ENCODE measurements at places on chromosomes 4 and X.

GRCh38 chr4:158285429-158286216, 75.3 kb downstream of the TMEM144 start:
- DNase-seq: no peak

DNA sequence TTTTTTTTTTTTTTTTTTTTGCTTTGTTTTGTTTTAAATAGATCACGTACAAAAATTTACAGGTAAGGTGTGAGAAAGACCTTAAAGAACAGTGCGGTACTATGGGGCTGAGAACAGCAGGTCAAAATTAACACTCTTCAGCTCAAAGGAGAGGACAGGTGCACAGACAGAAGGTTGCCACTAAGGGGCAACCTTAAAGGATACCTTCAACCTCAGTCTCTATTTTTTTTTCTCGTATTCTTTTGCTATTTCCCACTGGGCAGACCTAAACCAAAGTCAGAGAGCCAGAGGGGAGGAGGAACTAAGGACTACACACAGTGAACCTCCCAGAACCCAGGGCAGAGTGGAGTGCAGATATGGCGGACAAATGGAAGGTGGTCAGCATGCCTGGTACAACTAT, 1984.3 kb upstream of the IGFBP7 start:
- DNase-seq: no peak

DNA sequence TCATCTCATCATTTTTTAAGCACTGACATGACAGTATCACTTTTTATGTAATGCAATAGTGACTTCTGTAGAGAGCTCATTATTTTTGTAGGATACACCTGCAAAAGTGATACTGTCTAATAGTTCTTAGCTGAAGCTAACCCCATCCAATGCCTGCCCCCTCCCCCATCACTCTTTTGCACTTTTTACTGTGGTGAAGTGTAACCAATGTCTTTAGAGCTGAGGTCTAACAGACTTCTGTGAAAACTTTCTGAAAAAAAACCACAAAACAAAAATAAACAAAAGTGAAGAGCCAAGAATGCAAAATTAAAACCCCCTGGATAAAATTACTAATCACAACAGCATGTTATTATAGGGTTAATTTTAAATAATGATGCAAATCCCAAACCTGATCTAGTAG, 301.1 kb downstream of the ANK2 start:
- no peak for DNase-seq

- DNase-seq: peak; percentile 82
These were observed 99.5 kb upstream of the FAM9B start for GRCh38 chrX:9133426-9133825.

DNA sequence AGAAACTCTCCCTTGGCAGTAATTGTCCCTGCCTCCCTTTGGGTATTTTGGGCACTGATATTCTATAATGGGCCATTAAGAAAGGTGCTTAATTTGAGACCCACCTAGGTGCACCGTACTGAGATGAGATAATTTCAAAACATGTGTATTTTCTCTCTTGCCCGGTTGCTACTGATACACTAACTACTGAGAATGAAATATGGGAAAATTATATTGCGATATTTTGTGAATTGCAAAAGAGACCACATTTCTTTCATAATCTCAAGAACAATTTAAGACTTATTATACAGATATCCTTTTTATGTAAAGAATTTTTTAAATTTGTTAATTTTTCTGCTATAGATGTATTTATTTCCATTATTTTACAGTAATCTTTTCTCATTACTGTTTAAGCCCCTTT, 284.9 kb downstream of the ADGRL3 start:
- no peak for DNase-seq

- DNase-seq: no peak
These were observed 10.0 kb downstream of the ETFDH start for GRCh38 chr4:158682066-158682465.

DNA sequence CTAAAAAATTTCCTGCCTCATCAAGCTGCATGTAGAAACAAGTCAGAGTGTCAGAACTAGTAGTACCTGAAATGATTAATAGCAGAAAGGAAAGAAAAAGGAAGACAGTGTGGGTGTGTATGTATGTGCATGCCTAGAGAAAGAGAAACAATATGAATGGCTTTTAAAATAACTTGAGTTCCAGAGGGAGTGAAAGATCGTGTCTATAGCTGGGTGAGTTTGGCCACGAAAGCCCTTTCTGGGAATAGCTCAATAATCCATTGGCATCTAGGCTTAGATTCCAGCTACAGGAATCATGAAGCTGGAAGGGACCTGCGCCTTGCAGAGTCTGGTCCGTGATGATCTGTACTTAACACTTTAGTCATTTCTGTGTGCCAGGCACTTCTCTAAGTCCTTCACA, 195.6 kb downstream of the RAPGEF2 start:
- peak; percentile 91 for DNase-seq

DNA sequence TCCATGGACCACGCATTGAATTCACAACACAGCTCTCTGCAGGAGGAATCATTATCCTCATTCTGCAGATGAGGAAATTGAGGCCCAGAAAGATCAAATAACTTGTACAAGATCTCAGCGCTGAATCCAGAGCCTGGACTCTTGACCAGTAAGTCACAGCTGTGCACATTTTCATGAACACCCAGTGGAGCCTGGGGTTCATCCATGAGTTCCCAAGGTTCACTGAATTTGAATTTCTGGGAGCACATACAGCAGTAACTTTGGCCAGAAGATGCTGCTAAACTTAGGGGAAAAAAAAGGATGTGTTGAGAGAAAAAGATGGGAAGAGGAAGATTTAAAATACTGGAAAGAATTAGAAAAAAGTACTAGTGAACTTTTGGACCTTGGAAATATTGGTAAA, 218.7 kb upstream of the PPARGC1A start:
- no peak for DNase-seq

- DNase-seq: no peak
These were observed 108.3 kb upstream of the TAPT1 start for GRCh38 chr4:16334601-16335000.

GRCh38 chr4:188175288-188175687, 36.0 kb downstream of the TRIML1 start:
- no peak for DNase-seq

DNA sequence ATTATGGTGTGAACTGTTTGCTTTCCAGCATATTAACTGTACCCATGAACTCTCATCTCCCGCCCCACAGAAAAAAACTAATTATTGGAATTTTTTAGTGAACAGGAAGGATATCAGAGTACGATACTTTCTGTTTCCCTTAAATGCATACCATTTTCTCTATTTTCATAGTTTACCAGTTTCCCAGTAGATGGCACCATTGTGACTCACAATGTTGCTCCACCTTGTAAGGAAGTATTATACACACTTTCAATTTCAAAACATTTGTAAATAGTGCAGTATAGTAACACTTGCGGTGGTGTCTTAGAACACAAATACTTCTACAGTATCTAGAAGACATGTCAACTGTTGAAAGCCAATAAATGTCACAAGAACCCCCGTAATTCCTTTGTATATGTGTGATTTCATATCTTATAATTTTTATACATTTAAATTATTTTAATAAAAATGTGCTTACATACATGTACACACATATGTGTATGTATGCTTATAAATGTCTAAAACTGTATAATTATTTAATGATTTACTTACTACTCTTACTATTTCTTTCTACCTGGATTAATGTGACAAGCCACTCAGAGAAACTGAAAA, 167.3 kb downstream of the SLIT2 start:
- peak; percentile 76 for DNase-seq

- no peak for DNase-seq
These were observed 310.3 kb upstream of the PRPS2 start for GRCh38 chrX:12480956-12481355.

DNA sequence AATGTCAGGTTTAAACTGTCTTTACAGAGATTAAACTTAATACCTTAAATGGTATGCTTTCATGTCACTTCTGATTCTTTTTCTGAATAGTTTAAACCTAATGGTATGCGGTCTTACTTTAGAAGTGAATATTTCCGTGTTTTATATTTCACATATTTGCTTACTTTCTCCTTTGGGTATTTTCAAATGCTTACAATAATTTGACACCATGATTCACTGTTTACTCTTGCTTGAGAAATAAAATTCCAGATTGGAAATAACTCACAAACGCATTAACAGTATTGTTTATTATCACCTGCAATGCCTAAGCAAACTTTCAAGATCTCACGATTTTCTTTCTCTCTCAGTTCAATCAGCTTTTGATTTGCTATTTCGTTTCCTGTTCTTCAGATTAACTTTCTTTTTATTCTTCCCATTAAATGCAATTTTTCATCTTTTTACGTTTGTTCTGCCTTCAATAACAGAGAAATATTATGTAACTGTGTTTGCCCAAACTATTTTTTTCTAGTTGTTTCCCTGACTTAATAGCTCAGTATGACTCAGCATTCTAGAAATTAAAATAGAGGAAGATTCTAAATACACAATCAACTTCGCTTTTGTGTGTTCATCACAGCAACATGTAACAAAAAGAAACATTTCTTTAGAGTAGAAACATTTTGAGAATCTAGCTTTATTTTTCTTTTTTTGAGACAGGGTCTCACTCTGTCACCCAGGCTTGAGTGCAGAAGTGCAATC, 955.5 kb upstream of the PRKX start:
- DNase-seq: no peak

DNA sequence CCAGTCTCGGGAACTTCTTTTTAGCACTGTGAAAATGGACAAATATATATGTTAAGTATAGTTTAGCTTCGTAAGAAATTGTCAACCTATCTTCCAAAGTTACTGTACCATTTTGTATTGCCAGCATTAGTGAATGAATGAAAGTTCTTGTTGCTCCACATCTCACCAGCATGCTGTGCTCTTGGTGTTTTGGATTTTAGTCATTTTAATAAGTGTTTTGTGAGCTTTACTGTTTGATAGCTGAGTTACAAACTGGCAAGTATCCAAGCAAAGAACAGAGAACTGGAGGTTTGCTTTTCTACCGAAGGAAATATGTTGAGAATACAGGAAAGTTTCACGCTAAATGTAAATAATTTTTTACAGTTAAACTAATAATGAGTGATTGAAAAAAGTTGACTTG, 33.0 kb downstream of the SNCA start:
- DNase-seq: no peak

DNA sequence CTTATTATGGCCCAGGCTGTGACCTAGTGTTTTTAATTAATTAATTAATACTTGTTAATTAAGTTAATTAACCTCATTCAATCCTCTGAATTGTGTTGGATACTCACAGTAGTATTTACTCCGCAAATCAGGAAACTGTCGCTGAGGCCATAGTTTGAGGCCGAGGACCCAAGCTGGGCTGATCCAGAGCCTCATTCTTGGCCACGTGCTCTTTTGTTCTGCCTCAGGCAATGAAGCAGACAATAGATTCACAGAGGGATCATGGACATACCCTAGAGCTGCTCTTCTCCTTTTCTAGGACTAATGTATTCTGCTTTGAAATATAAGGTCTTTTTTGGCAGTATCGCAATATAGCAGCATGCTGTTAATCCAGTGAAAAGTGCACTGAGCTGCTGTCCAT, 24.0 kb upstream of the SNCA start:
- no peak for DNase-seq

DNA sequence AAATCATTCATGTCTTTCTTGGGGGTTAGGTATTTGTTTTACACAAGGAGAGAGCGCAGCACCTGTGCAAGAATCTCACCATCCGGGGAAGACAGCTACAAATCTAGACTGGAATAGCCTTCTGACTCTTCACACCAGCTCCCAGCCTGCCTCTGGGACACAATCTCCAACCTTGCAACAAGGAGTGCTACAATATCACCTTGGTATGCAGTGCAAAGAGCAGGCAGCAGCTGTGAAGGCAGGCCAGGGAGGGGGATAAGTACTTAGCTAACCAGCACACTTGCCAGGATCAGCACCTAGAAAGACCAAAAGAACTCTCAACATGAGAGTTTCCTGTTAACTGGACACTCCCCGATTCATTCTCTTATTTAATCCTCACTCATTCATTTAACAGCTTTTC, 235.3 kb downstream of the AR start:
- DNase-seq: no peak

GRCh38 chr4:101217353-101218031, 129.8 kb downstream of the PPP3CA start:
- DNase-seq: peak; percentile 41

GRCh38 chr4:7295911-7296660, 103.7 kb downstream of the SORCS2 start:
- peak; percentile 39 for DNase-seq

DNA sequence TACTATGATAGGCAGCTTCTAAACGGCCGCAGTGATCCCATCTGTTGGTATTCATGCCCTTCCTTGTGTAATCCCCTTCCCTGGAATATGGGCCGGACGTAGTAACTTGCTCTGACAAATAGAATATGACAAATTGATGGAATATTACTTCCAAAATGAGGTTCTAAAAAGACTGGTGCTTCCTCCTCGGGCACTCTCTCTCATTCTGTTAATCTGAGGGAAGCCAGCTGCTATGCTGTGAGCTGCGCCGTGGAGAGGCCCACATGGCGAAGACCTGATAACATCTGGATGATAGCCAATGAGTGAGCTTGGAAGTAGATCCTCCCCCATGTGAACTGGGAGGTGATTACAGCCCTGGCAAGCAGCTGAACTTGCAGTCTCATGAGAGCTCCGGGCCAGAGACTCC, 27.2 kb upstream of the SLC25A4 start:
- DNase-seq: peak; percentile 73

DNA sequence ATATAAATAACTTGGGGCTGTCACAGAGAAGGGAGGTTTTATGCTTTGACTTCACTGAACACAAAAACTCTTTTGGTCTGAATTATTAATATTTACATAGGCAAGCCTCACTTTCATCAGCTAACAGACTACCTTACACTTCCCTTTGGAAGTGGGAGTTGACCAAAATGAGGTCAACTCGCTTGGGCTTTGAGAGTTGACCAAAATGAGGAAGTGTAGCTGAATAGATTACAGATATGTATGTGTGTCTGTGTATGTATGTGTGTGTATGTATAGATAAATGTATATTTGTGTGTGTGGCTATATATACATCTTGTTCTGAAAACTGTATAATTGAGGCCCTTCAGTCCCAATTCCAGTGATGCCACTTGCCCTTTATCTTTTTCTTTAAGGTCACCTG, 113.3 kb upstream of the IL13RA1 start:
- DNase-seq: no peak

GRCh38 chr4:172168888-172169287, 355.7 kb downstream of the GALNTL6 start:
- peak; percentile 38 for DNase-seq

DNA sequence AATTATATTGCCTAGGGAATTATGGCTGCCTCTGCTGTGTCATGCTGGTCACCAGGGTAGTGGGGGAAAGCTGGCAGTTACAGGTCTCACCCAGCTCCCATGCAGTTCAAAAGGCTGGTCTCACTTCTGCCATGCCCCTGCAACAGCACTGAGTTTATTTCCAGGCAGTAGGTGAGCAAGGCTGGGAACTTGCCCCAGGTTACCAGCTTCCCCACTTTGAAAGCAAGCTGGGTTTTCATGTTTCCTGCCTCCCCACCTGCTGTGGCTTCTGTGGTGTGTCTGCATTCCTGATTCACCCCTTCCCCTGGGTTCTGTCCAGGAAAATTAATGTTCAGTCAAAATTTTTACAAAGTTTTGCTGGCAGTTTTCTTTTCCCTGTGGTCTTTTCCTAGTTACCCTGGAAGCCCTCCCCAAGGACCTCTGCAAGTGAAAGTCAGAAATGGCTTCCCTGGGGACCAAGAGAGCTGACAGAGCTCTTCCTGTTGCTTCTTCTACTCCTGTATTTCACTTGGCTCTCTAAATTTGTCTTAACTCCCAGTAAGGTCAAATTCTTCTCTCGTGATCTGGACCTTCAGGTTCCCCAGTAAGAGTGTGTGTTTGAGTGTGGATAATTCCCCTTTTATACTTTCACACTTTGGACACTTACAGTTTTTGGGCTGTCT, 58.5 kb upstream of the AGTR2 start:
- no peak for DNase-seq

GRCh38 chr4:5858020-5858769, 34.7 kb downstream of the CRMP1 start:
- DNase-seq: no peak

All from EH (cell line).